ENCODE measurements at places on chromosomes 7 and 10.
A peak's percentile ranks its signal among the peaks of the same experiment; 100 is the strongest.

- DNase-seq, result no peak
Observed at GRCh38 chr10:132585732-132586722, 48.4 kb downstream of the INPP5A start.

- DNase-seq, result no peak
Observed at GRCh38 chr10:94098896-94099295, 105.2 kb downstream of the PLCE1 start.

GRCh38 chr10:88246675-88247074 lies 336.4 kb downstream of the RNLS start:
- DNase-seq, result no peak

- no peak for DNase-seq
Observed at GRCh38 chr7:76333511-76334101, 25.2 kb downstream of the YWHAG start.

DNA sequence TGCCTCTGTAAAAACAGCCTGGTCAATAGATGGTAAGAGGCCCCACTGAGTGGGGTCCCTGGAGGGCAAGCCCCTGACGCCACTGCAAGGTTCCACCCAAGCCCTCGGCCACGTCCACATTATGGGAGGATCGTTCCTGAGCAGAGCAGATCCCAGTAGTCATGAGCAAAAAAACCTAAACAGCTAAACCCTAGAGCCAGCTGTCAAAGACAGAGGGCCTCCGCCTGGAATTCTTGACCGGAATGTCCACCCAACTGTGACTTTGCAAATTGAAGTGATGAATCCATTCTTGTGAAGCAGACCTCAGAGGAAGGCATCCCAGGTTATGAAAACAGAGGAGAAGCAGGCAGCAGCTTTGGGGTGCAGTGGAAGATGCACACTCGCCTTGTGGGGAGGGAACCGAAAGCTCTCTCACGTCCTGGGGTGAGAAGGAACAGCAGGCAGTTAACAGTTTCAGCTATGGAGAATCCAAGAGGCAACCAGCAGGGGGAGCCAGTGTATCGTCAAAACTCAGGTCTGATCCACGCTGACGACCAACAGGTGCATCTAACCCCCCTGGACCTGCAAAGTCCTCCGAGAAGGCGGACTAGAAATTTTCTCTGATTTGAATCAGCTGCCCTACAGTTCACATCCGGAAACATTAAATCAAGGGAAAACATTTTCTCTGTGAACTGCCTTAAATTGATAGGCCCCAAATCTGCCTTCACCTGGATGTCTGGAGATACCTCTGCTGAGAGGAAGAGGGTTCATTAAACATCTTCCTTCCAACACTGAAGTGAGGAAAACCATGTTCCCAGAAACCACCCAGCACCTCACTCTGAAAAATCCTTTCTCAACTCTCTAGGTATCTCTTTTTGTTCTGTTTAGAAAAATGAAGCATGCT lies 139.1 kb upstream of the PFKP start:
- DNase-seq, result peak; percentile 32

DNA sequence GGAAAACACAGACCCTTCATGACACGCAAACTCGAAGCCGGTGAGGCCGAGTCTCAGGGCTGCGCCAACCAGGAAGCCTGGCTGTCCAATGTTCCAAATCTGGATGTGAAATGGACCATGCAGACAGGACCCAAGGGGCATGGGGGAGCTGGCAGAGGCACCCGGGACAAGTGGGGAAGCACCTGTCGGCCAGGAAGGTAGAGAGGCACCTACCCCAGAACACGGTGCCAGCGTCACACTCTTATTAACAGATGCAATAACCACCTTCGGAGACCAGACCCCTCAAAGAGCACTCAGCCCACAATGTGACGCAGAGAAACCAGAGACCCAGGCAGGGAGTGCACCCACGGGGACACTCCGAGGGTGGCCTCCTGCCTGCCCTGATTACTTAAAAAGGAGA lies 88.3 kb upstream of the PDGFA start:
- no peak for DNase-seq

DNA sequence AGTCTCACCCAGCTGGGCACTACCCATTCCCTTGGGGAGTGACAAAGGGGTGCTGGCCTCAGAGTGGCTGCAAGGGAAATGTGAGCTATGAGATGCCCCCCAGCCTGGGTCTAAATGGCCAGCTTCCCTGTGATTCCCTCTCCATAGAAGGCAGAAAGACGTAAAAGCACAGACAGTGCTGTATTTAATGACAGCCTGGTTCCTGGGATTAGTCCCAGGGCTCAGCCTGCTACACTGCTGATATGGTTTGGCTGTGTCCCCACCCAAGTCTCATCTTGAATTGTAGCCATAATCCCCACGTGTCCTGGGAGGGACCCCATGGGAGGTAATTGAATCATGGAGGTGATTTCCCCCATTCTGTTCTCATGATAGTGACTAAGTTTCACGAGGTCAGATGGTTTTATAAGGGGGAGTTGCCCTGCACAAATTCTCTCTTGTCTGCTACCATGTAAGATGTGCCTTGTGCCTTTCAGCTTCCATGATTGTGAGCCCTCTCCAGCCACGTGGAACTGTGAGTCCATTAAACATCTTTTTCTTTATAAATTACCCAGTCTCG lies 23.9 kb upstream of the CALN1 start:
- DNase-seq, result no peak

GRCh38 chr10:13319166-13319565 lies 19.3 kb upstream of the PHYH start:
- DNase-seq, result no peak

DNA sequence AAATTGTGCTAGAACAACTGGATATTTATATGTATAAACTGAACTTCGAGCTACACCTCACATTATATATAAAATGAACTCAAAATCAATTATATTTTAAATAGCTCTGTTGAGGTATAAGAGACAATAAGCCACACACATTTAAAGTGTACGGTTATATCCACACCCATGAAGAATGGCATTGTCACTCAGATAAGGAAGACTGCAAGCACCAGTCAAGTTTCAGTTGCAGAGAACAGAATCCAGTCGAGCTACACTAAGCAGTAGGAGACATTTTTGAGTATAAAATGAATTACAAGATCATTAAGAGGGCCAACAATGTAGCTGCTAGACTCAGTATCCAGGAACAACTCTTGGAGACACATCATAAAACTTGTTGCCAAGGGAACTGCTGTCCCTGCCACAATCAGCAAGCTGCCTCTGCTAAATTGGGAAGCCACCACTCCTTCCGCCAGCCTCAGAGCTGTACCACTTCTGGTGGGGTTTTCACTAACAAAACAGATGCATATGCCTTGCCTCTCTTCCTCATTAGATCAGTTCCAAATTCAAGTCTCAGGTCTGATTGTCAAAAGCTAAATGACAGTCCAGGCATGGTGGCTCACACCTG lies 19.6 kb upstream of the GPNMB start:
- no peak for DNase-seq

DNA sequence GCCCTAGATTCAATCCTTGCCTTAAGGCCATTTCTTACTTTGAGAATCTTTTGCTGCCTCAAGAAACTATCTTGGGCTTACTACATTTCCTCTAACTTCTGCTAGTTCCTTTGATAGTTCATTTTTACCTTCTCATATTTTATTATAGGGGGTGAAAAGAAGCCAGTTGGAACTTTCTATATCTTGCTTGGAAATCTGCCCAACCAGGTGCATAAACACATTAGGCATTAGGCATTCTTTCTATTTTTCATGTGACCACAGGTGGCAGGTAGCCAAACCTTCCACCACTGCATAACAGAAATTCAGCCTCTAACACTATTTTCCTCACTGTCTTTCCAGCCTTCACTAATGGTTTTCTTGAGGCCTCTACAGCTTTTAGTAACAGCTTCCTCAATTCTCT lies 300.0 kb upstream of the SP8 start:
- DNase-seq, result no peak

GRCh38 chr7:109062798-109063197 lies 493.1 kb downstream of the DNAJB9 start:
- DNase-seq, result no peak

DNA sequence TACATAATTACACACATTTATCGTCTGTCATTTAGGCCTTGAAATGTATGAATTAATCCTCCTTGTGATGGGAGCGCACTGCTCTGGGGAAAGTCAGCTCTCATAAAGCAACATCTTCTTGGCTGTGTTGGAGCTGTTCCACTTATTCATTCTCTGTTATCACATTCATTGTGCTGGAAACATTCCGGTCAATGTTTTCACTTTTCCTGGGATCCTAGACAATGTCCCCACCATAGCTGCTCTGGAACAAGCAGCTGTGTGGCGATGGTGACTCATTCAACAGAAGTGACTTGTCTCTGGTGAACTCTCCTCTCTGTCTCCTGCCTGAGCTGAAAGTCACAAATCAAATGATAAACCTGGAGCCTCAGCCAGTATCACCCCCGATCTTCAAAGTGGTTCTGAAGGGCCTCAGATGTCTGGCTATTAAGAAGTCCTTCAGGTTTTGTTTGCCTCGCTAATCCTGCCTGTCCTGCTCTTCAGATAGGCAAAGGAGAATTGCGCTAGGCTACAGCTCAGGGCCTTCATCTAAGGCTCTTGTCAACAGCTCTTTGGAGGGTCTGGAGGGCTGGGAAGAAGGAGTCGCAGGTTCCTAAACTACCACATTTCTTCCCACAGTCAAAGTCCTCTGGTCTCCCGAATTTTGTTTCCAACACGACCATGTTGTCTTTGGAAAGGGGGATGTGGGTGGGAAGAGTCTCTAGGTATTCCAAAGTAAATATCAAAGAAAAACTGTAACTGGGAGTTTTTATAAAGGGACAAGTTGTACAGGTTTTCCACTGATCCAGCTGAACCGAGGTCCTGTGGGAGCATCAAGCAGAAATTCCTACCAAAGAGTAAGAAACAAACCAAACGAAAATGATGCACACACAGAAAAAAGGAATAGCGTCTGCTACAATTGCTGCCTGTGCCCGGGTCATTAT lies 29.3 kb downstream of the KLF6 start:
- DNase-seq, result no peak

DNA sequence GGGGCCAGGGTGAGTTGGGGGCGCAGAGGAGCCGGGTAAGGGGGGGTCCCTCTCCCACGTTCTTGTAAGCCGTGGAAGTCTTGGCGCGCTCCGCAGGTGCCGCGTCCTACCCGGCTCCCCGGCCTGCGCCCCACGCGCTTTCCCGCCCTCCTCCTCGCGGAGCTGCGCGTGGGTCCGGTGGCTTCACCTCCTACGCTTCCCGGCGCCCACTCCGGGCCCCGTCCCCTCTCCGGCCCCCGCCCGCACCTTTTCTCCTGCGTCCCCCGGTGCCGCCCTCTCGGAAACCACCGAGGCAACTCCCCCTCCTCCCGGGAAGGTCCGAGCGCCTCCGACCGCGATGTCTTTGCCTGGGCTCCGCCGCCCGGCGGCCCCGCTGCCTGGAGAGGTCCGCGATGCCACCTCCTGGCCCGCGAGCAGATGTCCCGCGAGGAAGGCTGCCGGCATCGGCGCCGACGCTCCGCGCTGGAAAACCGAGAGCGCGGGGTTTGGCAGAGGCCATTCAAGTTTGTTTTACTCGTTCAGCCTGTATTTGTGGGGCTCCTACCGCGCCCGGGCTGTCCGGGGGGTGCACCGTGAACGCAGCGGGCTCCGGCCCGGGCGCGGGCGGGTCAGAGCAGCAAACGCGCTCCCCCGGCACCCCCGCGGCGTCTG lies 2.4 kb upstream of the NKX6-2 start:
- no peak for DNase-seq

- no peak for DNase-seq
Observed at GRCh38 chr10:45557275-45557905, 115.2 kb downstream of the ZFAND4 start.

DNA sequence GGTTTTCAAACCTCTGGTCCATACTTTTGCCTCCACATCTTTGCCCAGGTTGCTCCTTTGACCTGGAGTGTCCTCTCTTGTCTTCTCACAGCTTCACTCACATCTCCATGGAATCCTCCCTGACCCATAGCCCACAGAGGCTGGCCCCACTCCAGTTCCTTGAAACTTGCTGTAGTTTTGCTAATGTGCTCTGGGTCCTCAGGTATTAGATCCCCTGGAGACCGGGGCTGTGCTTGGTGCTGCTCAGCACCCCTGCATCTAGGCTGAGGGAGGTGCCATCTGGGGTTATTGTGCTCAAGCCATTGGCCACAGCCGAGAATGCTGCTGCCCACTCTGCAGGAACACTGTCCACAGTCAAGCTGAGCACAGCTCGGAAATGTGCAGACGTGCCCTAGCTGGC lies 16.5 kb downstream of the KNDC1 start:
- DNase-seq, result no peak

- DNase-seq, result peak; percentile 45
Observed at GRCh38 chr7:149869867-149870266, 3.9 kb upstream of the ATP6V0E2 start.

DNA sequence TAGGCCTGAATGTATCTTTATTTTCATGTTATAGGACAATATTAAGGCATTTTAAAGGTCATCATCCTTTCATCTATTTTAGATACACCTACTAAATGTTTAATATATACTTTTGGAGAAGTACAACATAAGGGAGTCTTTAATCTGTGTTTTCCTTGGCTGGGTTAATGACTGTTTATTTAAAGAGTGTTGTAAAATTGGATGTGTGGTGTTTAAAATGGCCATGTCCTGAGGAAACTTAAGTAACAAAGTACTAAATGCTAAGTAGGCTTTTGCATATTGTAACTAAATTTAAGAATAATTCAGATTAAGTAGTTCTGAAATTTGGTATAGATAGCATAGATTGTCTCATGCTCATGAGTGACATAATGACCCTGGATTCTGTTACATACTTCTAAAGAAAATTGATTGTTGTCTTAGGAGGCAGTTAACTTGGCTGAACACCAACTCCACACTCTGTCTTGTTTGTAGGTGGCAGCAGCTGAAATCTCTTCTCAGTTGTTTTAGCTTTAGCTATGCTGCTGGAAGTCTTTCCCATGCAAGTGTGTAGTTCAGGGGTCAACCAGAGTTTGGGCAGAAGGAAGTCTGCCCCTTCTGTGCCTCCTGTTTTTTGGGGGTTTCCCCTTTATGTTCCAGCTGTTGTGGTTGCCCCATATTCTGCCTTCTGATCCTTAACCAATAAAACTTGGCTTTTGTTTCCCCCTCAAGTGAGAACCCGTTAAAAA lies 29.2 kb downstream of the DLD start:
- no peak for DNase-seq

DNA sequence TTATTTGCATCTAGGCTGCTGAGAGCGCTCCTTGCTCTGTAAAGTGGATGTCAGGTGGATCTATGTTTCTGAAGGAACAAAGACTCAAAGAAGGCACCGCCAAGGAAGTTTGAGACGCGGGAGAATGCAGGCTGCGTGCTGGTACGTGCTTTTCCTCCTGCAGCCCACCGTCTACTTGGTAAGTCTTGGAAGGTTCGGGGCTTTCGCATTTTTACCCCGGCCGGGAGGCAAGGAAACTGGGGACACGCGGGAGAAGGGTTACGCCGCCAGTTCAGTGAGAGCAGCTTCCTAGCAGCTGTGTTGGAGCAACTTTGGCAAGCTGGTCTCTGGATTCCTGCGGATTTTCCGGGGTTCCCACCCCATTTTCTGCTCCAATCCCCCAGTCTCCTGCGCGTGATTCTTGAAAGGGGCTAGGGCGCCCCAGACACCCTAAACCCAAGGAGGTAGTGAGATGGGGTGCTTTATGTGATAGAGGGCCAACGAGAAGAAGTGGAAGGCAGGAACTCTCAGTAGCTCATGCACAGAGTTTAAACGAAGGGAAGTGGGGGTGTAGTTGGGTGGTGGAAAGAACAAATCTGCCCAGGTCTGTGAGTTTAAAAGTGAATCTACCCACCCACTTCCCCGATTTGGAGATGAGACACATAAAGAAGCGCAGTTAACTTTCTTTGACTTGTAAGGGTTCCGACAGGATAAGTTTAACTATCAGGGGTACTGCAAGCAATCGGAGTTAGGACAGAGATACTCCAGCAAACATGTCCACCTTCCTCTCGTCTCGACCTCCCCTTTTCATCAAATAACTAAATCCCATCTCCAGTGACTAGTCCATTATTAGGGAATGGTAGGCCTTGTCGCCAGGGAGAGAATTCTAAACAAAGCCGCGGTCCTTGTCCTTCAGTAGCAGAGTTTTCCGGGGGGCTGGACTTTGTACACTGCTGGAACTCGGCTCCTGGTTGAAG lies 2.5 kb downstream of the NXPH1 start:
- DNase-seq, result no peak

Data from activated CD4-positive, alpha-beta T cell treated with anti-CD3 and anti-CD28 coated beads, Interleukin-2, amount 50 U/mL, for 1 hour (primary cell).